ENCODE measurements at places on chromosomes 4 and X.

GRCh38 chrX:27840881-27841280 is 33.1 kb downstream of the MAGEB10 start:
- DNase-seq = no peak

GRCh38 chr4:95095348-95095974 is 337.7 kb downstream of the BMPR1B start:
- DNase-seq = no peak

DNA sequence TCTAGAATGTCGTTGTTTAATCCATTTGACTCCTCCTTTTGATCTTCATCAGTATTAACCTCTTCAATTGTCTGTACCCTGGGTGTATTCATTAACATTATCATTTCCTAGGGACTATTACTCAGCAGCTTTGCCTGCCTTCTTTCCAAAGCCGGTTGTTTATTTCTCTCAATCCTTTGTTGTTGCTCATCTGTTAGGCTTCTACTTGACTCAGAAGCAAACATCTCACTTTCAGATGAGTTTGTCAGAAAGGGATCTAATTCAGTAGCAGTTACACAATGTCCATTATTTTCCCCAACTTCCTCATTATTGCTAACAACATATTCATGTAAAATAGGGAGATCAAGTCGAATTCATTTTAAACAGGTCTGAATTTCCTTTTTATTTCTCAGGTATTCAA is 22.1 kb upstream of the HSD17B10 start:
- no peak for DNase-seq

DNA sequence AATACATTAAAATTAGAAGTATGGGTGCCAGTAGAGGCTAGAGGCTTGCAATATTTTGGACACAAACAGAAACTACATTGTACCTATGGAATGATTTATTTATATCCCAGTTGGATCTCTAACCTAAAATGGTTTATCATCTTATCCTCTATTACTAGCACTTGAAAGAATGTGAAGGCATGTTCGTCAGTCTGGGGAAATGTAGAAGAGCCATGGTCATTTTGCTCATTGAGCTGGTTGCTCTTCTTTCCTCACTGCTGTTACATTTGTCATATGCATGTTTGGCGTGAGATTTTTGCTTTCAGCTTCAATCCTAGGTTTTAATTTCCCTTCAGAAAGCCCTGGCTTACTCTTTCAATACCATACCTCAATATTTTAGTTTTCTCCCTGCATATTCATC is 82.4 kb upstream of the MYOZ2 start:
- no peak for DNase-seq

- no peak for DNase-seq
Measured at GRCh38 chr4:184329659-184330400, 112.2 kb upstream of the ENPP6 start.

GRCh38 chrX:120457766-120458180 is 11.3 kb downstream of the LAMP2 start:
- peak; percentile 72 for DNase-seq

- peak; percentile 35 for DNase-seq
Measured at GRCh38 chr4:168551945-168552695, 55.3 kb downstream of the PALLD start.

DNA sequence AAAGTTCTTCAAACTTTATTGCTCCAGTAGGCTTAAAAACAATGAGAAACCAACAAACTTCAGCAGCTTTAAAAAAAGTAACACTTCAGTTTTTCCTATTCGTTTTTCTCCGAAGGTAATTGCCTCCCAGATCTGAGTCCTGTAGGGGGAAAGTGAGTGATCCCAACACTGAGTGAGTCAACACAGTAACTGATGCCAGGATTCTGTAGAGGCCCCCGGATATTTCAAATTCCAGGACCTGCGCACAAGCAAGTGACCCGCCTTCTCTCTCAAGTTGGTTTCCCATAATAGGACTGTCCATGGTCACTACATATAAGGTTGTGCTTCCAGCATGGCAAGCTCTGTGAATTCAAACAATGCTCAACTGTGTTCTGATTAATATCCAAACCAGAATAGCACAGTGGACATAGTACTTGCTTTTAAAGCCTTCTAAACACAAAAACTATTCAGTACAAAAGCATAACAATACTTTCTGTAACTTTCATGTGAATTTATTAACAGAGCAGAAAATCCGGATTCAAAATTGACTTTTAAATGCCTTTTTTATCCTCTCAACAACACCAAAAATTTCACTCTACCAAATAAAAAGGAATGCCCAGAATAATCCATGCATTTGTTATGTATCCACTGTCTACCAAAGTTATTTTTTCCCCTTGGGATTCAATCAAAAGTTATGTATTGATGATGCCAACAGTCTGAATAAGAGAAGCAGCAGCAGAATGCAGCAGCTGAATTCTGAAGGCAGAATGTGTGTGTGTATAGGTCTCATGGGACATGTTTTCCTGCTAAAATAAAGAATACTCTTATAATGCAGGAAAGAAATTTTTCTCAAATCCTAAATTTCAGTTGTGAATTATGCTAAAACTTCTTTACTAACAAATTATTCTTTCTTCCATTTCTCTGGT is at the start of gene DMD:
TSS of gene DMD (minus strand) at position 194 of the 905 bp plus-strand sequence. CDS start 237 bp downstream, outside the sequence.
- DNase-seq = no peak

GRCh38 chr4:79528241-79528706 is 120.2 kb upstream of the GK2 start:
- peak; percentile 67 for DNase-seq

DNA sequence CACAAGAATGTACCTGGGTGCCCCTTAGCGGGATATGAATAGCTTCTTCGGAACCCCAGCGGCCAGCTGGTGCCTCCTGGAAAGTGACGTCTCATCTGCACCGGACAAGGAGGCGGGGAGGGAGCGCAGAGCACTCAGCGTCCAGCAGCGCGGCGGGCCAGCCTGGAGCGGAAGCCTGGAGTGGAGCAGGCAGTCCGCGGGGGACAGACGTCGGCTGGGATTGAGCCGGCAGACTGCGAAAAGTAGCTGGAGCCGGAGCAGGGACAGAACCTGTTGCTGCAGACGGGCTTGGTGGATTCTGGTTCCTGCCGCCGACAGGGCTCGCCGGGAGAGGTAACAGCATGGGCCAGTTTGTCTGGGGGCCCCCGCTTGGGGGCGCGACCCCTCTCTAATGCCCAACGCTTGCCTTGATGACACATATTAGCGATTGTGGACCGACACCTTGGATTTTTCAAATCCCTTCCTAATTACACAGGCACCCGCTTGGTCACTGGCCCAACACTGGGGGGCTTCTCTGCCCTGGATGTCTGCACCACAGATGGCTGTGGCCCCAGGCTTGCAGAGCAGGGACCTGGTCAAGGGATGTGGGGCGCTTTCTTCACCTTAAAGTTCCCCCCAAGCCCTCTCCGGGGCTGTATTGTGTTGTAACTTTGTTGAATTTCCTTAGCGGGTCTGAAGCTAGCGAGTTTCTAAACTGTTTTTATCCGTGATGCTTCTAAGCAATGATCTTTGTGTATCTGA is at the start of gene NPFFR2:
TSS of gene NPFFR2 (plus strand) at position 133 of the 741 bp plus-strand sequence. CDS start 96,592 bp downstream, outside the sequence.
- no peak for DNase-seq

GRCh38 chr4:14863418-14864364 is 138.6 kb upstream of the CPEB2 start:
- no peak for DNase-seq

DNA sequence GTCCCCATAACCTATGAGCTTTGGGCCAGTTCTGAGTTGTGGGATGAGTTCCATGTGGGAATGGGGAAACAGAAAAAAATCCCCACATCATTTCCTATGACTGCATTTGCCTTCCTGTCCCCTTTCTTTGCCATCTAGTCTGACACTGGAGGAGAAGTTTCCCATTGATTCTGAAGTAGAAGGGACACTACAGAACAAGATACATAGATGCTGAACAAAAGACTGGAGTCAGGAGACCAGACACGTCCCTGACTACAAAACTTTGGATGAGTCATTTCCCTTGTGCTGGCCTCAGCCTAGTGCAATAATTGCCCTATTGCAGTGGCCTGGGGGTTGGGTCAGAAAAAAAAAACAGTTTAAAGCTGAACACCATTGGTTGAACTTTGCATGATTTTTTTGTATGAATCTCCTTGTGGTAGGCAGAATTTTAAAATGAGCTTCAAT is 22.1 kb downstream of the BEX3 start:
- DNase-seq = no peak

DNA sequence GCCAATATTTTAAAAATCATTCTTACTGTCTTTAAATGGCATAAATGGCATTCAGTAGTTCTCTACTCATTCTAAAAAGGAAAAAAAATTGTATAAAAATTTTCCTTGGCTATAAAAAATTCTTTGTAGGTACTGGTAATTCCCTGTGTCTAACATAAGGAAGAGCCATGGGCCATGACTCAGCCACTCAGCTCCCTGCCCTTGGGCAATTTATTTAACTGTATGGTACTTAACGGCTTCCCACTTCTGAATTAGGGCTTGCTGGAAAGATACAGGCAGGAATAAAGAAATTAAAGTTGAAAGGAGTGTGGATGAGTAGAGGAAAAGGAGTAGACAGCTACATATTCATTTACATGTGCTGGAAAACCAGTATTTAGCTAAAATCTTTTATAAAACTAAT is 30.6 kb downstream of the ABHD18 start:
- no peak for DNase-seq

Measured in Jurkat, Clone E6-1 (cell line).